ENCODE measurements at places on chromosomes 2 and 18.

GRCh38 chr2:53233759-53234547 lies 533.7 kb upstream of the CHAC2 start:
- DNase-seq = no peak

- no peak for DNase-seq
These were observed 27.3 kb downstream of the PREPL start for GRCh38 chr2:44333994-44334393.

DNA sequence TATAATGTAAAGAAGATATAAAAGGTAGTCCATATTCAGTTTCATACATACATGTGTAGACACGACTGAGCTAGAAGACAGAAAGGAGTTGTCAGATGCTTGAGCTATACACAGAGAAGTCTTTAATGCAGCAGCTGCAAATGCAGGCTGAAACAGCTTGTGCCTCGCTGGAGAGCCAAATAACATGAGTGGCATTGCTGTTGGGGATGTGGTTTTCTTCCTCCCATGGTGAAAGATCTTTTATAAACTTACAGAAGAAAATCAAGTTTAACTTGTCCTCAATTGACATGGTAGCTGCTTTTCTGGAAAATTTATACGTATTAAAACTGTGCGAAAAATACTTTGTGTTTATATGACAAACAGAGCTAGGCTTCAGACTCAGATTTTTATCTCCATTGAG lies 16.4 kb upstream of the IL1R1 start:
- no peak for DNase-seq

GRCh38 chr2:169509955-169510354 lies 453 bp downstream of the KLHL41 start:
- DNase-seq = no peak

GRCh38 chr18:79250301-79250981 lies 145.3 kb upstream of the NFATC1 start:
- no peak for DNase-seq

- DNase-seq = peak; percentile 66
These were observed 6.3 kb upstream of the TEX261 start for GRCh38 chr2:71000780-71001591.

- no peak for DNase-seq
These were observed 23.9 kb upstream of the SCYGR5 start for GRCh38 chr2:227642656-227643055.

GRCh38 chr2:158443606-158444005 lies 12.9 kb downstream of the CCDC148 start:
- no peak for DNase-seq

- DNase-seq = no peak
These were observed 27.4 kb upstream of the RAPGEF4 start for GRCh38 chr2:172708247-172708646.

DNA sequence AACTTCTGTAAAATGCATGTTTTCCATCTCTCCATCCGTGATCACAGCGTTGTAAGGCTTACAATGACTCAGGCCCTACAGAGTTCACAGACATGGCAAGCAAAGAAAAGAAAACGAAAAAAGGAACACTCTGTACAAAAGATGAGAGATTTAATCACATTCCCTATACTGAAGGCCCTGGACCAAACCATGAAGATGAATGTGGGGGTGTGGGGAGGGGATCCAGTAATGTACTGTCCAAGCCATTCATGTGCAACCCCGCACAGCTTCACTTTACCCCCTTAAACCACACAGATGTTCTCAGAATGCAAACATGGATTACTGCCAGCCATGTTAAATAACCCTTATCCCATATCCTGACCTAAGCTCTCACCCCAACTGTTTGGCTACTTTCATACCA lies 391.1 kb downstream of the NCKAP5 start:
- DNase-seq = no peak

- DNase-seq = no peak
These were observed 101.1 kb upstream of the NCK2 start for GRCh38 chr2:105643405-105644173.

DNA sequence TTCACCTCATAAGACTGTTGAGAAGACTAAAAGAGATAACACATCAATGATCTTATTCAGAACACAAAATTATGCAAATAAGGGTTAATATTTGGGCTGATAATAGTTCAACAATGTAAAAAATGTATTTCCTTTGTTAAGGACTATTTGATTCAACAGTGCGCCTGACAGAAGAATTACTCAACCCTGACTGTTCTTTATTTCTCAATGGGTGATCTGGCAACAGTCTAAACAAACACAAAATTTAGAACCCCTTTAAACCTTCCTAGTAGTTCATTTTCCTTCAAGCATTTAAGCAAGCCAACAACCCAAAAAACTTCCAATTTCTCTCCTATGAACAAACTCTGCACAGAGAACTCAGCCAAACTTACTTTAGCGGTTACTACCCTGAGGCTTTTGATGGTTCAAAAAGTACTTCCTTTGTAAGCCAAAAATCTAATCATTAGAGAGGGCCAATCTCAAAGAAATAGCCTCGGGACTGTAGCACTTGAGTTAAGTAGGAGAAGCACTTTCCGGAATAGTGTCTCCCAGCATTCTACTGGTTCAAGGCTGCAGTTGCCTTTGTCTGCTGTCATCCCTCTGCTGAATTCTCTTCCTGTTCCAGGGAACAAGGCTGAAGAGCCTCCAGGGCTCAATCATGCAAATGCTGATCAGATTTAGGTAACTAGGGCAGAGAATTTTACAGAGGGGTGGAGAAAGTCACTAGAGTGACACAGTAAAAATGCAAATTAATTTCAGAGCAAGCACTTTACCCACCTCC lies 40.9 kb upstream of the MAPK4 start:
- no peak for DNase-seq

GRCh38 chr2:55049043-55049820 lies 1.0 kb downstream of the RTN4 start:
- DNase-seq = no peak

DNA sequence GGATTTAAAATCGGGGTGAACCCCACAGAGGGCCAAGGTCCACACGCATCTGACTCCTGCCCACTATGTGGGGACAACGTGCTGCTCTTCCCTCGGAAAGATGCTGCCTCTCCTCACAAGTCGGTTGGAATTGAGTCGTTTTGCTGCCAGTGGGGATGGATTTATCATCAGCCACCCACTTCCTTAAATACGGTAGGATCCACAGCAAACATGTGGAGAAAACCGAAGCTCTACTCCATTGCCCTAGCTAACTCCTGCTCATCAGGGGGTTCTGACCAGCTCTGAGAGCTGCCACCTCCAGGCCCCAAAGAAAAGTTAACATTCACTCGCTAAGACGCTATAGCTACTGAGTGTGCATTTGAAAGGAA lies 80.9 kb downstream of the CHRNA1 start:
- DNase-seq = no peak

DNA sequence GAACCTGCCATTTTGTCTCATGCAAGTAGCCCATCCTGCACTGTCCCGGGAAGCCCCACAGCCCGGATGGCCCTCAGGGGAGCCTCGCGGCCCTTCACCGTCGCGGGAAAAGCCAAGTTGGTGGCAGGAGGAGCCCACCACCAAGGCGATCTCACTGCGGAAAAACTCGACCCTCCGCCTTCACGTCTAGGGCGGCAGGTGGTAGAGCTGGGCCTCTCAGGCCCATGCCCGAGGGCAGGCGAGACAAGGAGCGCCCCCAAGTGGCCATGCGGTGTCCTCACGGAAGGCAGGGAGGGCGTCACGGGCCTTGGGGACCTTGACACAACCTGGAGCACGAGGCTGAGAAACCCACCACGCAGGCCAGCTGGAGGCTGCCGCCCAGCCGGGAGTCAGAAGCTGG lies 34.8 kb upstream of the SKA1 start:
- DNase-seq = no peak

- DNase-seq = no peak
These were observed 121.2 kb downstream of the CAPN13 start for GRCh38 chr2:30686000-30686399.

- no peak for DNase-seq
These were observed 62.6 kb downstream of the NBAS start for GRCh38 chr2:15498554-15498953.

- DNase-seq = no peak
These were observed 236.6 kb downstream of the GLI2 start for GRCh38 chr2:120972286-120972685.

DNA sequence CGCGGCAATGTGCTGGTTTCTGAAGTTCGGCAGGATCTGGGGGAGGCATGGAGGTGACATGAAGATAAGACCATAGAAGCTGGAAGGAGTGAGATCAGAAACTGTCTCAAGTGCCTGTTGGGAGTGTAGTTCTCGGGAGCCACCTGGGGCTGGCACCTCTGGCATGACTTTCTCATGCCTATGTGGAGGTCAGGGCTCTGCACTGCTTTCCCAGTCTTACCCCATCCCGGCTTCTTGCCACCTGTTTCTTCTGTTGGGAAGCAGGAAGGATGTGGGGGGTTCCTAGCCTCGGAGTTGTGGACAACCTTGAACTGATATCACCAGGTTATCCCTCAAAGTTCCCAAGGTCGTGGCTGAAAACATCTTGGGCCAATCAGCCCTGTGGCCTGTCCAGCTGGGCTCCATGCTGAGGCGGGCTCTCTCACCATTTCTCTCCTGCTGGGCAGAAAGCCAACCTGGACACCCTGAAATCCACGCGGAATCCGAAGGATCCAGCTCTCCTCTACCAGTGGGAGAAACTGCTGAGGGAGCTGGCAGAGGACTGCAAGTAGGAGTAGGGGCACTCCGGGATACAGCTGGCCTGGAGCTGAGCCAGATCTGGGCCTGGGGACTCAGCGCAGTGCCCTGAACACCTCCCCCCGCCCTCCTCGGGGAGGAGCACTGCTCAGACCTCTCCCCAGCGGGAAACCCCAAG lies 42.5 kb downstream of the FER1L5 start:
- DNase-seq = no peak

GRCh38 chr2:143356336-143356735 lies 227.1 kb downstream of the ARHGAP15 start:
- DNase-seq = no peak
